ENCODE measurements at places on chromosomes 13 and 19. TPM values are rescaled to one million over a fixed set of nuclear protein-coding genes. Genes with fewer than 3 reads are reported as not detected.

ZNF101 gene
- total RNA-seq, result 6.8 TPM

RINL gene
- total RNA-seq, result 1.3 TPM

DENND1C gene
- total RNA-seq, result not detected

NANOS3 gene
- total RNA-seq, result not detected

CCDC70 gene
- not detected for total RNA-seq

ZNF540 gene
- 0.36 TPM for total RNA-seq

SERPINE3 gene
- not detected for total RNA-seq

UBE2M gene
- 36.8 TPM for total RNA-seq

SYT3 gene
- not detected for total RNA-seq

PCDH8 gene
- total RNA-seq, result not detected

IRGC gene
- not detected for total RNA-seq

Measured in fibroblast of the aortic adventitia (primary cell).